ENCODE measurements at places on chromosomes 13 and 19. TPM values are rescaled to one million over a fixed set of nuclear protein-coding genes. Genes with fewer than 3 reads are reported as not detected.

NTF4 gene
- total RNA-seq: not detected

AXL gene
- total RNA-seq: 0.17 TPM

FXYD7 gene
- total RNA-seq: 1.2 TPM

KIR2DL3 gene
- not detected for total RNA-seq
